Adrenal gland (tissue), 19 donors: ENCODE measurements at places on chromosomes 5 and 9.

DNA sequence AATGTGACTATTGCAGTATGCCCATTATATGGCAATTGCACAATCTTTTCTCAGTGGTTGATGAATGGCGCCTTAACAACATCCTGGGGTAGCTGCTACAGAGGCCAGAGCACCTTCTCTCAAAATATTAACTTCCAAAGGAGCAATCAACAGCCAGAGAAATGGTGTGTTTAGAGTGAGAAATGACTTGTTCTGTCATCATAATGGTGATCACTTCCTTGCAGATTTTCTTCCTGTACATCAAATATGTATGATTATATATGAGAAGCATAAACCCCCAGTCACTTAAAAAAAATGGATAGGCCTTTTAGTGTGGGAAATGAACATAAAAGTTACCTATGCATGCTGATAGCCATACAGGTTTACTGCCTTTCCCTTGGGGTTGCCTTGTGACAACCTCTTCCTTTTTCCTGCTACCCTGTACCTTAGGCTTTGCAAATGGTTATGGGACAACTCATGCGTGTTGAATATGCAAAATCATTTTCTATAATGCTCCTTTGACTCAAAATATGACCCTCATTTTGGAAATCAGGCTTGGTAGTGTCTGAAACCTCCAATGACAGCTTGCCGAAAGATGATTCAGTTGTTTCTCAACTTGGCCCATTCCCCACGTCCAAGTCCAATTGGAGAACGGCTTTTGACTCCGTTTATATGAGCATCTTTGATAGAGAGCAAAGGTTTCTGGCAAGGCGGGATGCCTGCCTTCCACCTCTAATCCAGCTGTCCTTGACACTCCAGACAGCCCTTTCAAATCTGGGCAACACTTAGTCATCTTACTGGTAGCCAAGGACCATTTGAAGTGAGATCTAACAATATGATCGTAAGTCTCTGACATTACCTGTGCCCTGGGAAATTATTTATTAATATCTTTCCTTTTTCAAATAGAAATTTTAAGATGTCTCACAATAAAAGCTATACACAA is 69.3 kb downstream of the SLC1A1 start:
- DNase-seq, result no peak

DNA sequence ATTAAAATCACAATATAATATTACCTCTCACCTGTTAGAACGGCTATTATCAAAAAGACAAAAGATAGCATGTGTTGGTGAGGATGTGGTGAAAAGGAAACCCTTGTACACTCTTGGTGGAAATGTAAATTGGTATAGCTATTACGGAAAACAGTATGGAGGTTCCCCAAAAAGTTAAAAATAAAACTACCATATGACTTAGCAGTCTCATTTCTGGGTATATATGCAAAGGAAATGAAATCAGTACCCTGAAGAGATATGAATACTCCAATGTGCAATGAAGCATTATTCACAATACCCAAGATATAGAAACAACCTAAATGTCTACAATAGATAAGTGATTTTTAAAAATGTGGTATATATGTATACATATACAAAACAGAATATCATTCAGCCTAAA is 199.9 kb downstream of the SNX18 start:
- DNase-seq, result no peak

- DNase-seq, result no peak
These were observed 91.0 kb upstream of the JAK2 start for GRCh38 chr9:4894076-4894475.

DNA sequence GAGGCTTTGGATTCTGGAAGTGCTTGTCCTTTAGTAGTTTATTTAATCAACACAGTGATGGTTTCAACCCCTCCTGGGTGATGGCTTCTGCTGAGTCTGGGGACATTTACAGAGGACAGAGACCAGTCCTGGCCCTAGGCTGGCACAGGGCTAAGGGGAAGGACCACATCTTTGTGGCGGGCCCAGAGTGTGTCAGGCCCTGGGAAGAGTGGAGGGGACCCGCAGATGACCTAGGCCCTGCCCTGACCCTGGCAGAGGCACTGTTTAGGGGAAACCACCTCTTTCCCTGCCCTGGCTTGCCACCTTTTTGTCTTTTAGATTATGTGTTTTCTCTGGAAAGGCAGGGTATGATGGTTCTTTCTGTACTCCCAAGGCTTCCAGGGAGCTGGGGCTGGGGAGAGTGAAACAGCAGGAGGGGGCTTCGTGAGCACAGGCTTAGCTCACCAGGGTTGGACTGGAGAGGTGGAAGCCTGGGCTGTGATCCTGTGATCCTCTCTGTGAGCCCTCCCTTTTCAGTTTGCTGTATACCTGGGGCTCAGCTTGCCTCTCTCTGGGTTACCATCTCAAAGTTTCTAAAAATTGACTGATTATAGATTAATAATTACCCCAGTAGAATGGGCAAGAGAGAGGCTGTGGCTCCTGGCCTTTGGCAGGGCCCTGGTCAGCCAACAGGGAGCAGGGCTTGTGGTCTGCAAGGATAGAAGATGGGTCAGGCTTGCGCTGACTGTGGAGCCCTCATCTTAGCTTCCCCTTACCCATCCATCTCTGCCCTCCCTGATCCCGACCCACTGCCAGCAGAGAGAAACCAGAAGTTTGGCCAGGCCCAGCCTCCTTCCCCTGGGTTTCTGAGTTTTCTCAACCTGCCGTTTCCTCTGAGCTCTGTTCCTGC is 1.7 kb upstream of the SYNPO start:
- no peak for DNase-seq

- peak; percentile 14 for DNase-seq
These were observed 509 bp downstream of the LVRN start for GRCh38 chr5:115962565-115963402.

- DNase-seq, result no peak
These were observed 1526.0 kb downstream of the MAT2B start for GRCh38 chr5:165031371-165031770.

- no peak for DNase-seq
These were observed 822 bp upstream of the TNIP1 start for GRCh38 chr5:151081431-151082281.

- no peak for DNase-seq
These were observed 592.5 kb upstream of the CLINT1 start for GRCh38 chr5:158451203-158451992.

DNA sequence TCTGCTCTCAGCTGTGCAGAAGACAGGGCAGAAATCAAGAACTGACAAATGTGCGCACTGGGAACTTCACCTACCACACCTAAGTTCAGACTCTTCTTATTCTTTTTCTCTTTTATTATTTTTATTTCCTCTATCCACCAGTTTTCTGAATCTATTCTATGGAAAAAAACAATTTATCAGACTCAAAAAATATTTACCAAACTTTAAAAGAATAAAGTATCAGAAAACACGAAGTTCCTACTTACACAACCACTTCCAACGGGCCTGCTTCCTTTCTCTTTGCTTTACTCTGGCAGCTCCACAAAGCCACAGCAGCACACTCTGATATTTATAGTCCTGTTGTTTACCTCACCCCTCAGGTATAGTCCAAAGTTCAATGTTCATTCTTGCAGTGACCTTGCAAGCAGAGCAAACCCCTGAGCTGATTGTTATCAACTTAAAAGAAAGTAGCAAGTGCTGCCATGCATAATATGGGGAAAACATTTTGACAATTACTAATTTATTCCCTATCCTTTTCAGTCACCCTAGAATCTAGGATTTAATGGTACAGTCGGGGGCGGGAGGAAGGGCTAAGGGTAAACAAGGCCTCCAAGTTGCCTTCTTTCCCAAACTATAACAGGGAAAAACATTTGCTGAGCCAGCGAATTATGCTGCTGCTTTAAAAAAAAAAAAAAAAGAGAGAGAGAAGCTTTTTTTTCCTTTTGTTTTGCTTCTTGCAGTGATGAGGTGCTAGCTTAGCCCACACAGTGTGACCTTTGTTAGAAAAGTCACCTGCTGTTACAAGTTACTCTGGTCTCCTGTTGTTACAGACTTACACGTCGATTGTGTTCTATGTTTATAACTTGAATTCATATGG is at the start of gene SELENOP:
Gene SELENOP, minus strand, starts transcription at position 302 of the 856 bp plus-strand sequence. CDS start 3,539 bp downstream, outside the sequence.
- DNase-seq, result peak; percentile 77

DNA sequence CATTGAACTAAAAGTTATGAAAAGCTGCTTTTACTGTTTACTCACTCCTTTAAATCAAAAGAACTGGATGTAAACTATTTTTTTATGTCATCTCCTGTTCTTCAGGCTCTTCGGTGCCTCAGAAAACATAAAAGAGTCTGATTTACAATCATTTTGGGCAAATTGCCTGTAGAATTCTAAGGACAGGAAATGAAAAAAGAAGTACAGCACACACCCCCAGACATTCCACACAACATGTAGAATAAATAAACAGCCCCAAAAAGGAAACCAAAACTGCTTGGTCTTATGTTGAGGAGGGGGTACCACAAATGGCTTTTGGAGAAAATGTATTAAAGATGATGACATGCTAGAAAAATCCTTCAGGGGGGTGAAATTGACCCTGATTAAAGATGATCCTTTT is 57.2 kb downstream of the ITGA1 start:
- no peak for DNase-seq

DNA sequence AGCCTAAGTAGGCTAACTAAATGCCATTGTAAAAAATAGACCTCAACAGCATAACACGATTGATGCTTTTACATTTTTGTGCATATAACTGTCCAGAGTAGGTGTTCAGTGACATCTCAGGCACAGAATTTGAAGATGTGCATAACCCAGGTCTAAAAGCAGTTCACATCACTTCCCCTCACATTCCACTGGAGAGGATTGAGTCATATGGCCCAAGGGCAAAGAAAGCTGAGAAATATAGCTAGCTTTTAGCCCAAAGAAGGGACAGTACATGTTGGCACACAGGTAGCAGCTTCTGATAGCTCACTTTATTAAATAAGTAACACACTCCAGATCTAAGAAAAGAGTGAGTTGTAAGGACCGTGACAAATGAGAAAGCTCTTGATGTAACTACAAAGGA is 2259.5 kb upstream of the WWC1 start:
- DNase-seq, result no peak

- no peak for DNase-seq
These were observed 33.9 kb downstream of the MRPS30 start for GRCh38 chr5:44842496-44843282.

- no peak for DNase-seq
These were observed 421.6 kb downstream of the ANXA1 start for GRCh38 chr9:73573235-73573634.

DNA sequence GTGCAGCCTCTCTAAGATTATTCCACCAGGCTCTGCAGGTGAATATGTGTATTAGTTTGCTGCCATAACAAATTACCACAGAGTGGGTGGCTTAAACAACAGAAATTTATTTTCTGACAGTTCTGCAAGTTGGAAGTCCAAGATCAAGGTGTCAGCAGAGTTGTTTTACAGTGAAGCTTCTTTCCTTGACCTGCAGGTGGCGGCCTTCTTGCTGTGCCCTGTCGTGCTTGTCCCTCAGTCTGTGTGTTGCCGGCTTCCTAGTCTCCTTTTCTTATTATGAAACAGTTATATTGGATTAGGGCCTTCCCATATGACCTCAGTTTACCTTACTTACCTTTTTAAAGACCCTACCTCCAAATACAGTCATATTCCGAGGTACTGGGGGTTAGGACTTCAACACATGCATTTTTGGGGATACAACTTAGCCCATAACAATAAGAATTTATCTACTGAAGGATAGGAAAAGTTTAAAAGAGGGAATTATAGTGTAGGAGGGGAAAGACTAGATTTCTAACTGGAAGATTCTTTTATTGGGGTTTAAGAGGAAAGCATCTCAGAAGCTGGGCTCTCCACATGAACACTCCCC is 97.4 kb downstream of the OSTF1 start:
- no peak for DNase-seq

- DNase-seq, result no peak
These were observed 29.4 kb upstream of the GDNF start for GRCh38 chr5:37869216-37869615.

GRCh38 chr9:138095813-138096518 is 218.4 kb downstream of the CACNA1B start:
- DNase-seq, result no peak

DNA sequence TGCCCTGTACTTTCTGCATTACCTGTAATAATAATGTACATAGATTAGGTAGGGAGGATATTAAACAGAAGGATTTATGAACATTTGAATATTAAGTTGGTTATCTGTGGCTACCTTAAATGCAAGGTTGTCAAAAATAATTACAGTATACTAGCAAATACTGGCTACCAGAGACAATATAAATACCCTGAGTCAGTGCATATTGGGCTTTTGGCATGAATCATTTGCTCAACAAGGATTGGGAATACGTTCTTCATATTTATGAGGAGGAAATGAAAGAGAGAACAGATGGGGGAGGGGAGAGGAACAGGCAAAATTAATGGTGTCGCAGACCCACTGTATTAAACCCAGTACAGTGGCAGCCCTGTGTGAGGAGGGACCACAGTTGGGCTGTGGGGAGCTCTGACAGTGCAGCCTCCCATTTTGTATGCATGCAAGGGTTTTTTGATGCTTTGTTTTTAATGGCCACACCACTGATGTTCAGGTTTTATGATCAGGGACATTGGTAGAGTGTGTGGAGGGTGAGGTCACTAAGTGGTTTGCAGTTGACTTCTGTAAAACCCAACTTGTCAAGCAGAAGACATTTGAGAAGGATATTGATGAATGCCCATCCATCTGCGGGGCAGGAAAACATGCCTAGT is 56.9 kb downstream of the MVB12B start:
- DNase-seq, result no peak

DNA sequence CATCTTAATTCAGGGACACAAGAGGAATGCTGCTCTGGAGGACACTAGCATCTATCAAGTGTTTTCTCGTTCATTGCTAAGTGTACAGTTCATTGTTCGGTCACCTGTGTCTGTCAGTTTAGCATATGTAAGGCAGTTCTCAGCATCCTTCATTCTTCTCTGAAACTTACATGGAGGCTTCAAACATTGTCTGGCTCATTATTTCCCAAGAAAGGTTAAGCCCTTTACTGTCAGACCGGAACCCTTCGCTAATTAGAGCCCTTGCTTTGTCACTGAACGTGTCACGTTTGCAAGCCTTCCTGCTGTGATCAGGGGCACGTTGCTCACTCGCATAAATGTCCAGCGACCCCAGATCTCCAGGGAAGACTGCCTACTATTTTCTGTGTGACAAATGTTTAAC is 62.3 kb upstream of the RIOK2 start:
- DNase-seq, result no peak

- DNase-seq, result no peak
These were observed 453.3 kb downstream of the KDM4C start for GRCh38 chr9:7210854-7211637.

DNA sequence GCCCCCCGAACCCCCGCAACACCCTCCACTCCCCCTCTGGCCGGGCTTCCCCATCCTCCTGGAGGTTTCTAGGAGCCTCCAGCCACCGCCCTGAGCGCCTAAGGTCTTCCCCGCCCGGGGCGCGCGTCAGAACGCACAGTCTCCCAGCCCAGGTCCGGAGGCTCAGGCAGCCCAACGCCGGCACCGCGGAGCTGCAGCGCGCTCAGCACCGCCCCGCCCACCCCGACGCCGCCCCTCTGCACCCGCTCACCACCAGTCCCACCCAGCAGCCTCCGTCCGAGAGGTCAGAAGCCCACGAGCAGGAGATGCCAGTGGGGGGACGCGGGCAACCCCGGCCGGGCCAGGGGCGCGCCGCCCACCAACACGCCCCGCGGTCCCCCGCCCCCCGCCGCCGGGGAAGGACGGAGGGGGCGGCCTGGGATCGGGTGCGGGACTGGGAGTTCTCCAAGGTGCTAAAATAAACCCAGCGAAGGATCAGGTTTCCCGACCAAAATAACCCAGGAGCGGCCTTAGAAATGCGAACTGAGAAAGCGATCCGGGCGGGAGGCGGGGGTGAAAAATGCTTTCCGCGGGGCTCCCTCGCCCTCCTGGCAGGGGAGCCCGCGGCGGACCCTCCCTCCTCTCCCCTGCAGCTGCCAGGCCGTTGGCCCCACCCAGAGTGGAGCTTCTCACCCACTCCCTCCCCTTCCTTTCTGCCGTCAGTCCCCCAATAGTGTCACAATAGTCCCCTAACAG is 6.5 kb upstream of the FAM78A start:
- no peak for DNase-seq
